Right lung (tissue), 10 donors: ENCODE measurements at places on chromosomes 7 and 10. TPM values are rescaled to one million over a fixed set of nuclear protein-coding genes. Genes with fewer than 3 reads are reported as not detected.

The SLC39A12 gene
- polyA plus RNA-seq = not detected

The ARHGEF35 gene
- polyA plus RNA-seq = 14.6 TPM

The CCDC3 gene
- 6.7 TPM for polyA plus RNA-seq

The TRPV5 gene
- 0.18 TPM for polyA plus RNA-seq

The MMP21 gene
- 0.73 TPM for polyA plus RNA-seq

The STAMBPL1 gene
- polyA plus RNA-seq = 6.4 TPM

The GNG11 gene
- 49.7 TPM for polyA plus RNA-seq

The RARRES2 gene
- 151 TPM for polyA plus RNA-seq

The CPN1 gene
- polyA plus RNA-seq = not detected

The GRID2IP gene
- polyA plus RNA-seq = 1.3 TPM

The NEUROD6 gene
- 0.22 TPM for polyA plus RNA-seq

The TSPAN15 gene
- polyA plus RNA-seq = 44.7 TPM

The FAM24B gene
- polyA plus RNA-seq = 7.0 TPM

The EDRF1 gene
- polyA plus RNA-seq = 58.2 TPM

The BTBD16 gene
- not detected for polyA plus RNA-seq

The LAMB1 gene
- polyA plus RNA-seq = 534 TPM

The AGAP9 gene
- 14.1 TPM for polyA plus RNA-seq

The RGS10 gene
- 11.3 TPM for polyA plus RNA-seq

The TMEM236 gene
- 0.26 TPM for polyA plus RNA-seq

The PNLIP gene
- polyA plus RNA-seq = not detected

The FAM13C gene
- 36.1 TPM for polyA plus RNA-seq

The CCT6A gene
- polyA plus RNA-seq = 206 TPM

The FUOM gene
- 8.1 TPM for polyA plus RNA-seq

The SNX8 gene
- 22.2 TPM for polyA plus RNA-seq
